M059J (cell line): ENCODE measurements at places on chromosomes 12 and 14.

DNA sequence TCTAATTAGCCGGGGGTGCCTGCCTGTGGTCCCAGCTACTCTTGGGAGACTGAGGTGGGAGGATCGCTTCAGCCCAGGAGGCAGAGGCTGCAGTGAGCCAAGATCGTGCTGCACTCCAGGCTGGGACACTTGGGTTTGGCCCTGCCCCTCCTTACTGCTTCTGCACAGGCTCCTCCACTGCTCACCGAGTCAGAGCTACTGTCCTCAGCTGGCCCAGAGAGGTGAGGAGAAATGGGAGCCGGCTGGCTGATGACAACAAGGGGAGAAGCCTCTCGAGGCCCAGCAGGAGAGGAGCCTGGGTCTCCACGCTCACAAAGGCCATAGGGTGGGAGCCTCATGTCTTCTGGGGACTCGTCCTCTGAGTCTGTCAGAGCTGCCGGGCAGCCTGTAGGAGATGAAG is 13.7 kb downstream of the CALCOCO1 start:
- DNase-seq = no peak

GRCh38 chr14:20976291-20976690 is 13.5 kb upstream of the METTL17 start:
- DNase-seq = peak; percentile 8

- peak; percentile 8 for DNase-seq
These were observed 57.3 kb upstream of the TMEM132D start for GRCh38 chr12:129961091-129961490.

DNA sequence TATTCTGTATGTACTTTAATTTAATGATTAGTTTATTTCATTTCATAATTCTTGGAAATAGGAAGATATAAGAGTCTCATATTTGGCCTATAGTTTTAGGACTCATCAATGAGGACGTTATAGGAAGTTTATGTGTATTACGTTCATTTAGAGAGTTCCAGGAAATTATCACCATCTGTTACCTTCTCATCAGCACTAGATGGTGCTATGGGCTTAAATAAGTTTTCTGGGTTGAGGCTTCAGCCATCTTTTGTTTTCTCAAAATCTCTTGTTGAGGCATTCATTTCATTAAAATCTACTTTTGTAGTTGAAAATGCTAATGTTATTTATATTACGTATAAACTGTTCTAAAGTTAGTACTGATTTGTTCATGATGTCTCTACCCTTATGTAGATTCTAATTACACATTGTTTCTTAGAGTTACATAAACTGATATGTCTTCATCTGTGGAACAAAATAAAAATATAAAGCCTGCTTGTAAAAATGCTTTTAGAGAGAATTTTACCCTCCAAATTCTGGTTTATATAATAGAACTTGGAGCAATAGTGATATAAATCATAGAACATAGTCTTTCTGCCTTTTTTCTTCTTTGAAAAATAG is 89.2 kb downstream of the CFAP54 start:
- peak; percentile 64 for DNase-seq

DNA sequence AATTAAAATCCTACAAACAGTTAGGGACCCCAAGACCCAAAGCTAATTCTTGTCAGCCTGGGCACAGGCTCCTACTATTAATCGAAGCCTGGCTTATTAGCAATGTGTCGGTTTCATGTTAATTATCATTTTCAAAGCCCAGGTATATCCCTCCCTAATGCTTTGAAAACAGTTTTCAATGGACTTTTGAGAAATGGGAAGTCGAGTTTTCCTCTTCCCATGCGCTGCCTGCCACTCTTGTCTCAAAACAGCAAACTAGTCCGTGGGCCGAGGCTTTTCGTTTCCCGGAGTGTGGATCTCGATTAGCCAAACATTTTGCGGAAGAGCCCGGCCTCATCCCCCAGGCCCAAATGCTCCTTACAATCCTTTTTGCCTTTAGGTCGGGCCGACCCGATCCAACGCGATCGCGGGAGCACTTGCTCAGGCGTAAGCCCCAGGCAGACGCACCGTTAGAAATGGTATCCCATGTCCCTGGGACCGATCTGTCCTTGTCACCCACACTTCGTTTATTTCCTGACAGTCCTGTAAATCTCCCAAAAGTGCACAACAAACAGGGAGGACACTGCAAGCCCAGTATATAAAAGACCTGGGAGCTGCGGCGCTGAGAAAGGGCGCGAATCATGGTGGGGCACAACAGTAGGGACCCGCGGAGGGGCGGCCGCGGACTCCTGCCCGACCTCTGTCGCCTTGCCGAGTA is 1.5 kb downstream of the SIX6 start:
- DNase-seq = no peak

GRCh38 chr14:105050551-105050897 is 14.7 kb downstream of the GPR132 start:
- peak; percentile 68 for DNase-seq

GRCh38 chr14:76926521-76927251 is 100.5 kb downstream of the LRRC74A start:
- DNase-seq = no peak

- DNase-seq = no peak
These were observed 239.2 kb downstream of the ADGRD1 start for GRCh38 chr12:131192951-131193350.

DNA sequence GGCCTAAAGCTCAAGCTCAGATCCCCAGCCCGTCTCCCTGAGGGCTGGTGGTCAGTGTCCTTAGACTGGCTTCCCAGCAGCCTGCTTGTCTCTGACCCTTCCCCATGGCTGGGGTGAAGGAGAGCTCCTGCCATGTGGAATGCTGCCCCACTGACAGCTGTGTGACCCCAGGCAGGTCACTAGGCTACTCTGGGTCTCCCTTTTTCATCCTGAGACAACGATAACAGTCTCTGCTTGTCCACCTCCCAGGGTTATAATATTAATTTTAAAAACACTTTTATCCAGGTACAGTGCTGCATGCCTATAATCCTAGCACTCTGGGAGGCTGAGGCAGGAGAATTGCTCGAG is 47.3 kb downstream of the SYNE3 start:
- DNase-seq = no peak

GRCh38 chr14:31205681-31206535 is 1.7 kb downstream of the HECTD1 start:
- peak; percentile 43 for DNase-seq

DNA sequence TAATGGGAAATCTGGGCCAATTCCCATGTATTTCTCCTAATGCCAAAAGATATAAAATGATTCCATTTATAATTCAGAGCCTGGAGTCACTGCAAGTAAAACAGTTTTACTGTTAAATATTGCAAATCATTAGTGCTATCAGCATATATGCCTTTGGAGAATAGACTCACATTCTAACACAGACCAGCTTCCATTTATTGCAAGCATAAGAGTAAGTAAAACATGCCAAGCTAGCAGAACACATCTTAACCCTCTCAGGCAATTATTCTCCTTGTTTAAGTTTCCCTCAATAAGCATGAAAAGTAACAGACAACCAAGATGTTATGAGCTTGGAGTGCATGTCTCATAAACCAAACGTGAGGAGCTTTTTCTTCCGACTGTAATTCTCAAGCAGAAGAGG is 173.9 kb upstream of the GRIP1 start:
- DNase-seq = no peak

GRCh38 chr14:21168055-21168454 is 12.2 kb upstream of the OR5AU1 start:
- DNase-seq = peak; percentile 48

- peak; percentile 9 for DNase-seq
These were observed 42.2 kb downstream of the SUDS3 start for GRCh38 chr12:118418385-118419057.

DNA sequence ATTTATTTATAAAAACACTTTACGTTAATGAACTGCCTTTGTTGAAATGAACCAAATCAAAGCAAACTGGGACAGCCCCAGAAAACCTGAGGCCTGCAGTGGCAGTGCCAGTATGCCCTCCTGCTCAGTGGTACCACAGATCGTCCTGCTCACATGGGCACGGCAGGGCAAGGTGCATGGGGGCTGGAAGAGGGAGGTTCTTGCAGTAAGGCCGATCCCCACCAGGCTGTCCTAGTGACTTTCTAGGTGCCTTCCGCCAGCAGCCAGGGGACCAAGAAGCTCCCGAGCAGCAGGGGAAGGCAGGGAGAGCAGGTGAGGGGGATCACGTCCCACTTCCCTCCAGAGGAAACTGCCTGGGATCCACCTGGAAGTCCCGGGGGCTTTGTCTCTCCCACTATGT is 63.9 kb downstream of the TESC start:
- no peak for DNase-seq

- DNase-seq = no peak
These were observed 72.2 kb downstream of the BRMS1L start for GRCh38 chr14:35898217-35898775.

GRCh38 chr12:100187857-100188519 is 12.6 kb upstream of the ACTR6 start:
- DNase-seq = no peak

GRCh38 chr12:13443498-13443897 is 247.0 kb downstream of the EMP1 start:
- DNase-seq = no peak

GRCh38 chr12:96371790-96372699 is 28.2 kb downstream of the CDK17 start:
- DNase-seq = no peak

DNA sequence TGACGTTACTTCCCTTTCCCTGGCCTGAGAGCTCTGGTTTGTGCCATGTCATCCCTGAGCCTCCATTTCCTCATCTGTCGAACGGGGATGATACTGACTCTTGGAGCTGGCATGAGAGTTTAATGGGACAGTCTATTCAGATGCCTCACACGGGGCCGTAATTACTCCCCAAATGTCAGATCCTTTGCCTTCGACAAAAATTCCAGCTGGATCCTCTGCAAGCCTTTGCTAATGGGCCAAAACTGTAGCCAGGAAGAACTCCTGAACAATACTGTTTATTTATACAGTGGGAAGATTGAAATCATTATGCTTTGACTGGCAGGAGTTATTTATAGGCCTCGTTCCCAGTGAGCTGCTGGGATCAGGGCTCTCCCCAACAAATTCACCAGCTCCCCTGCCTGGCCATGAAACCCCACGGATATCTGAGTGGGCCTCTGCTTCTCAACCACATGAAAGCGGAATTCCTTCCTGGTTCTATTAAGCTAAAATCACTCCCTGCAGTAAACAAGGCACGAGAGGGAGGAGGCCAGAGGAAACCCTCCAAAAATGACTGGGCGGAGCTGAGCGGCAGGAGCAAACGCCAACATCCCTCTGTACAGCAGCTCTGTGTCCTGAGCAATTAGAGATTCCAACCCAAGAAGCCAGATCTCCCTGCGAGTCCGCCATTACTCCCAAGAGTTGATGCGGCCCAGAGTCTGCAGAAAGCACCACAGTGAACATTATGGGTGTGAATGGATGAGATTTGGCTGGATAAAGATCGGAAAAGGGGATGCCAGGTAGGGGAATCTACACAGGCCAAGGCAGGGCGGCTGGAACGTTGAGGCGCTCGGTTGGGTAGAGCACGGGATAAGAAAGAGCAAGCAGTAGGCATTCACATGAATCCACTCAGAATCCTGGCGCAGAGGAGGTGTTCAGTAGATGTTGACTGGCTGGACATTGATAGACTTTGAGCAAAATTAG is 326.1 kb downstream of the BCL11B start:
- peak; percentile 50 for DNase-seq

- DNase-seq = no peak
These were observed 238.1 kb downstream of the SLC25A21 start for GRCh38 chr14:36934304-36934703.

DNA sequence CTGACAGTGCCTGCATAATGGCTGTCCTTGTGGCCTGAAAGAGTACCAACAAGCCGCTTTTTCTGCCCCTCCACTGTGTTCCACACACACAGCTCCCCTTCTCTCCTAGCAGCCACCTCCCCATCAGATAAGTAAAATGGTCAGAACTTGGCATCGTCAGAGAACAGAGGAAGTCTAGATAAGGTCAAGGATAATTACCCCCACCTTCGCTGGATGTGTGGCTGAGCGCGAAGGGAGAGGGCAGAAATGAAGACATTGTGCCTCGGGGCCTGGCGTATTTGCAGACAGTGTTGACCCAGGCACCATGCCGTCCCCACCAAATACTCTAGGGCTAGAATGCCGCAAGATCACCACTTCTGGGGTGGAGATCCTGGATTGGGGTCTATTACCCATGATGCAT is 30.6 kb downstream of the FBXO21 start:
- no peak for DNase-seq

DNA sequence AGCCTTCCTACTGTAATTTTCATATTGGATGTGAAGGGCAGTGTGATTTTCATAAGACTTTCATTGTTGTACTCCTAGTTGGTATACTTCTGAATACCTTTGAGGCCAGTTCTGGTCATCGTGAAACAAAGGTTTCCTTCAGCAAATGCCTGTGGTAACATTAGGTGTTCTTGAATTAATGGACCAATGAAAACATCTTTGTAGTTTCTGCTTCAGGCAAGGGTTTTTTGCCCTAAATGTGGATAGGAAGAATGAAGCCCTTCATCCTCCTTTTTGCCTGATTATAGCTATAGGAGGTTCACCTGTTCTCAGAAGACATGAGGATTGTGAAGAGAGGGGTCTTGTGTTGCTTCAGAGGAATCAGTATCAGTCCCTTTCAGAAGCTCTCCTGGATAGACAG is 60.7 kb downstream of the PTPN11 start:
- no peak for DNase-seq

DNA sequence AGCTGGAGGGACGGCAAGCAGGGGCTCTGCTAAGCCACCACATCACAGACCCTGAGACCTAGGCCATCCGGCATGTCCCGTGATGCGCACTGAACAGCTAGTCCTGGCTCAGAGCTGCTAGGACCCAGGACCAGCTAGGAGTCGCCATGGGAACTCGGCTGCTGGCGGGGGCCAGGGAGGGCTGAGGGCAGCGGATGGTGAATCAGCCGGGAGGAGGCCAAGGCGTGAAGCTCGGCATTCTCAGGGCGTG is 5.1 kb downstream of the AHNAK2 start:
- DNase-seq = peak; percentile 95

DNA sequence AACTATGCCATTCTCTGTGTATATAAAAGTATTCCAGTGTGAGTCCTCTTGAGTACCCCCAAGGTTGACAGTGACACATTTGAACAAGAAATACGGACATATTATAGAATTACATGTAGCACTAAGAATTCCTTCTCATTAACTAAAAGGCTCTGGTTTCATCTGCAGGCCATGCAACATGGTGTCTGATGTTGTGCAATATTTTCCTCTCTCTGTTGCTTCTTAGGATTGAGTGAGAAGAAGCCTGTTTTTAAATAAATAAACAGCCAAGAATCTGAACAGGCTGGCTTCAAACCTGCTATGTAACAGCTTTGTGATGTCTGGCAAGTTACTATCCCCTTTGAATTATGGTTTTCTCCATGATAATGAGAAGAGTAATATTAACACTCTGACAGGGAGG is 22.2 kb upstream of the CCER1 start:
- no peak for DNase-seq

GRCh38 chr12:54368025-54368708 is 3.9 kb upstream of the GPR84 start:
- no peak for DNase-seq
